ENCODE measurements at places on chromosomes 6 and 20. TPM values are rescaled to one million over a fixed set of nuclear protein-coding genes. Genes with fewer than 3 reads are reported as not detected.
A peak's percentile ranks its signal among the peaks of the same experiment; 100 is the strongest.

- H3K36me3 ChIP-seq = peaks cover 9% of the 10 kb centered on the region
- H3K4me1 ChIP-seq = peaks cover 4% of the 10 kb centered on the region
- peak overlapping the region; percentile 56 for H3K27ac ChIP-seq
- H3K4me3 ChIP-seq = no peak overlapping the region
- DNase-seq = peak; percentile 4
- H3K27me3 ChIP-seq = no peaks in the 10 kb centered on the region
Observed at GRCh38 chr20:44993343-44993742, 27.0 kb downstream of the STK4 start.

The MOXD1 gene
- total RNA-seq = 37.5 TPM

DNA sequence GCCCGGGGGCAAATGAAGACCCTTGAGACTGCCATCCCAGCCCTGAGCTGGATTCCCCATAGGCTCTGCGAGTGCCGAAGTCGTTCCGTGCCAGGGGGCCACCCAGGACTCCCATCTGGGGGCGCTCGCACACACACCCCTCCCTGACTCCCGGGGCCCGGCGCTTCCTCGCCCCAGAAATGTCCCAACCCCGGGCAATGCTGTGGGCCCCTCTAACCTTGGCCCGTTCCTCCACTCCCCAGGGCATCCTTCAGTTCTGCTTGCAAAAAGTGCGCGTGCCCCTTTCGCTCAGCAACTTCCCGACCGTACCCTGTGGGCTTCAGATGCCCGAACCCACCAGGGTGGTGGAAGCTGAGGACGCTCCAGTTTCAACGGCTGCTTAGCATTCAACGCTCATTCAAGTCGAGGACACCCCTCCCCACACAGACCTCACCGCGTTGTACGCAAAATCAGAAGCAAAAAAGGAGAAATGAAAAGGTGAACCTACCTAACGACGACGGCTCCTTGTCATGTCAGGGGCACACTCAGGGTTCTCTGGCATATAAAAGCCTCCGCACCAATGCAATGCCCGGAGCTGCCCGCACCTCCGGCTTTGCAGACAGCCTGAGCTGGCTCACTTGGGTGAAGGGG lies 25.3 kb downstream of the RIPOR2 start:
- peaks cover 4% of the 10 kb centered on the region for H3K27me3 ChIP-seq
- H3K27ac ChIP-seq = no peak overlapping the region
- peaks cover 15% of the 10 kb centered on the region for H3K4me1 ChIP-seq
- peak overlapping the region; percentile 58 for H3K4me3 ChIP-seq

The CLDN20 gene
- total RNA-seq = not detected

GRCh38 chr6:15631432-15631831 lies 31.4 kb downstream of the DTNBP1 start:
- DNase-seq = no peak
- no peaks in the 10 kb centered on the region for H3K27me3 ChIP-seq
- H3K4me1 ChIP-seq = no peaks in the 10 kb centered on the region
- no peak overlapping the region for H3K4me3 ChIP-seq

DNA sequence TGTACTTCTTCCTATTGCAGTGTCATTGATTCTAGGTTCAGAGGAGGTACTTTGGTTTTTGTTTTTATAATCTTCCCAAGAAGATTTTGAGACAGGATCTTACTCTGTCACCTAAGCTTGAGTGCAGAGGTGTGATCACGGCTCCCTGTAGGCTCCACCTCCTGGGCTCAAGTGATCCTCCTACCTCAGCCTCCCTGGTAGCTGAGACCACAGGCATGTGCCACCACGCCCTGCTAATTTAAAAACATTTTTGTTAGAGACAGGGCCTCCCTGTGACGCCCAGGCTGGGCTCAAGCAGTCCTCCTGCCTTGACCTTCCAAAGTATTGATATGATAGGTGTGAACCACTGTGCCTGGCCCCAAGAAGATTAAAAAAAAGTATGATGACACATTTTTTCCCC lies 3.4 kb upstream of the SLC17A5 start:
- peaks cover 3% of the 10 kb centered on the region for H3K4me1 ChIP-seq
- H3K4me3 ChIP-seq = no peak overlapping the region
- no peak for DNase-seq

GRCh38 chr6:31614684-31615578 lies at the start of gene AIF1:
AIF1 (plus strand) TSS chr6:31615234; CDS start chr6:31615330, 96 bp downstream.
- H3K27ac ChIP-seq = peak within 1 kb of the TSS; percentile 45
- no peaks in the 10 kb centered on the region for H3K36me3 ChIP-seq
- no peaks in the 10 kb centered on the region for H3K27me3 ChIP-seq

DNA sequence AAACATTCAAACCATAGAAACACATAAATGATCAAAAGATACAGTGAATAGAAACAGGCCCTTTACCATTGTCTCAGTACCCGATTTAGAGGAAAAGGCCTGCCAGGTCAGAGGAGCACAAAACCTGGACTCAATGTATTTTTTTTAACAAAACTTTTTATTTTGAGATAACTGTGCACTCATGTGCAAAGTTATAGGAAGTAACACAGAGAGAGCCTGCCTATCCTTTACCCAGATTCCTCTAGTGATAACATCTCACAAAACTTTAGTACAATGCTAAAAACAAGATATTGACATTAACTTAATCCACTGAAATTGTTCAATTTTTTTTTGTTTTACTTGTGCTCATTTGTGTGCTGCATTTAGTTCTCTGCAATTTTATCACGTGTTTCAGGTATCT lies 36.8 kb upstream of the SAMD3 start:
- H3K27me3 ChIP-seq = no peaks in the 10 kb centered on the region
- H3K27ac ChIP-seq = no peak overlapping the region
- H3K36me3 ChIP-seq = no peaks in the 10 kb centered on the region
- H3K4me3 ChIP-seq = no peak overlapping the region
- no peaks in the 10 kb centered on the region for H3K4me1 ChIP-seq

- no peak overlapping the region for H3K27ac ChIP-seq
- peaks cover 10% of the 10 kb centered on the region for H3K4me1 ChIP-seq
- DNase-seq = no peak
- no peaks in the 10 kb centered on the region for H3K36me3 ChIP-seq
- no peaks in the 10 kb centered on the region for H3K27me3 ChIP-seq
Observed at GRCh38 chr20:22796469-22797077, 212.2 kb upstream of the FOXA2 start.

- no peaks in the 10 kb centered on the region for H3K27me3 ChIP-seq
- no peak overlapping the region for H3K4me3 ChIP-seq
- DNase-seq = no peak
Observed at GRCh38 chr20:13799040-13799439, 14.2 kb downstream of the NDUFAF5 start.

DNA sequence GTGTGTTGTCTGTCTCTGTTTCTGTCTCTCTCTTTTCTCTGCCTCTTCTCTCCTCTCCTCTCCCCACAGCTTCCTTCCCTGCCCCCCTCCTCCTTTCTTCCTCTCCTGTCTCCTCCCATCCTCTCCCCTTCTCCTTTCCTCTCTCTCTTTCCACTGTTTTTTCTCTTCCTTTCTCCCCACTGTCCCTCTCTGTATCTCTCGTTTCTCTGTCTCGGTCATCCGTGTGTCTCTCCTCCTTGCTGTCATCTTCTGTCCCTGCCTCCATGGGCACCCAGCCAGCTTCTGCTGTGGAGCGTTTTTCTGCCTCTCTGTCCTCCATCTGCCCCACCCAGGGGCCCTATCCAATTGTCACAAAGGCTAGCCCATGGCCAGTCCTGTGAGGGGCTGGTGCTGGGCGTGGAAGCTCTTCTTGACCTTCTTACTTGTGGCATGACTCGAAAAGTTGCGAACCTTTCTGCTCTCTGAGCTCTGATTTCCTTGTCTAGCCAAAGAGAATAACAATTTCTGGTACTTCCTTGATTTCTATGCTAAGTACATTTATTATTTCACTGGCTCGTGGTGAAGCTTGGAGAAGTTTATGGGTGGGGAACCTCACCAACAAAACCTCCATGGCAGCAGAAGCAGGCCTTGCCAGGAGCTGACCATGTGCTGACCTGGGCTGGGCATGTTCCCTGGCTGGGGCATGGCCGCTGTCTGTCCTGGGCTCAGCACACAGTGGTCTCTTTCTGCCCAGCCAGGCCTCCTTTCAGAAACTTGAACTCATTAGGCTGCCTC lies 69.3 kb downstream of the CEBPB start:
- no peaks in the 10 kb centered on the region for H3K27me3 ChIP-seq
- H3K4me3 ChIP-seq = no peak overlapping the region
- H3K27ac ChIP-seq = peak overlapping the region; percentile 85
- no peaks in the 10 kb centered on the region for H3K36me3 ChIP-seq
- peak; percentile 48 for DNase-seq

- DNase-seq = no peak
- no peak overlapping the region for H3K4me3 ChIP-seq
- no peak overlapping the region for H3K27ac ChIP-seq
- no peaks in the 10 kb centered on the region for H3K4me1 ChIP-seq
Observed at GRCh38 chr6:100346203-100346602, 118.5 kb downstream of the SIM1 start.

DNA sequence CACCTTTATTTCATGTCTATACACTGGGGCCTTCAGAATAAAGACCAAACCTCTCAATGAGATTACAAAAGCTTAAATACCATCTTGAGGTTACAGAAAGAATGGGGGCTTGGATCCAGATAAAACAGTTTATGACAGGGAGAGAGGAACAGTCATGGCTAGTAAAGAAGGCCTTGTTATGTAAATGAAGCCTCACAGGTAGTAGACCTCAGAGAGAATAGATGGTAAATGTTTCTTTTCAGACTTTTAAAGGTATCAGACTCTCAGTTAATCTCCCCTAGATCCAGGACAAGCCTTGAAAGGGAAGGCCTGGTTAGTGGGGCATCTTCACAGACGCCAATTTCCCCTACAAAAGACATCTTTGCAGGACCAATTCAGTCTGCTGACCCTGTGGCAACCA lies 1325.6 kb downstream of the HACE1 start:
- H3K4me3 ChIP-seq = no peak overlapping the region
- no peaks in the 10 kb centered on the region for H3K27me3 ChIP-seq
- no peak for DNase-seq
- H3K4me1 ChIP-seq = no peaks in the 10 kb centered on the region

The MUC21 gene
- total RNA-seq = 8.6 TPM

DNA sequence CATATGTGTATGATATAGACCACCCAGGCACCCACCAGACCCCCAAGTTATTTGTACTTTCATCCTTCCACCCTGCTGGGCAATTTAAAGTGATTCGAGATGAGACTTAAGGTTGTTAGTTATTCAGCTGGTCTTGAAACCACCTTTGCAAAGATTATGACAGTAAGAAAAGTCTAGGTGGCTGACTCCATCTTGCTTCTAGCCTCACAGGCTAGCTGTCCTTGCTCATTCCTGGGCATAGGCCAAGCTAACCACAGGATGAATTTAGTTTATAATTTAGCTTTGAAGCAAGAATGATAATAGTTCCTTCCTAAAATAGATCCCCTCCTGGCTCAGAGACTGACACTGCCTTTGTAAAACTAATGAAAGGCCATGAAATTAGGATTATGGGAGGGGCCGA lies 71.9 kb upstream of the IYD start:
- DNase-seq = no peak
- no peaks in the 10 kb centered on the region for H3K36me3 ChIP-seq
- no peak overlapping the region for H3K27ac ChIP-seq
- no peak overlapping the region for H3K4me3 ChIP-seq

GRCh38 chr6:148193063-148193680 lies 149.5 kb upstream of the SASH1 start:
- no peak overlapping the region for H3K27ac ChIP-seq
- DNase-seq = no peak
- peaks cover 1% of the 10 kb centered on the region for H3K4me1 ChIP-seq
- no peaks in the 10 kb centered on the region for H3K27me3 ChIP-seq

Measured in lung (tissue), 17 donors.